ENCODE measurements at places on chromosomes 2 and 18.

DNA sequence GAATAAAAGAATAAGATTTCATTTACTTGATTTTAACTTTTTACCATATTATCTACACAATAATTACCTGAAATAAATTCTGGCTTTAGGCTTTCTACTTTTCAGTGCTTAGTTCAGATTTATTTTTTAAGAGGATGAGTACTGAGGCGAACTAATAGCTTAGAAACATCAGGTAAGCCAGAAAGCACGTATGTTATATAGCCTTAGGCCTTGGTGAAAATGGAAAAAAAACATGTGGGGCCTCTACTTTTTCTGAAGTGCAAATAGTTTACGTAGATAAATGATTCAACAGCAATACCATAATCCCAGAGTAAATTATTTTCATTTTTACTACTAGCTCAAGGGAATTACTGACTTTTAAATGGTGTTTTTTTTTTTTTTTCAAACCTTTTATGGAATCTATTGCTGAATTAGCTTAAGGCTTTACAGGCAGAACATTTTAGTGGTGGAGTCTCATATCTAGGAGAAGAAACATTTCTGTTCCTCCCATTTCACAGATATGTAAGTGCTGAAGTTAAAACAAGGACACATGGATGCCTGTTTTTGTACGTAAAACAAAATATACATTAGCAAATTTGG is 6.2 kb downstream of the CPS1 start:
- DNase-seq = no peak

GRCh38 chr18:905307-905947 is 756 bp downstream of the ADCYAP1 start:
- DNase-seq = no peak

GRCh38 chr2:35973132-35973736 is 382.3 kb upstream of the CRIM1 start:
- DNase-seq = no peak

GRCh38 chr2:168254158-168254935 is 7.0 kb upstream of the STK39 start:
- no peak for DNase-seq

GRCh38 chr2:151423760-151424159 is 14.1 kb downstream of the RIF1 start:
- no peak for DNase-seq
